ENCODE measurements at places on chromosomes 12 and 14. TPM values are rescaled to one million over a fixed set of nuclear protein-coding genes. Genes with fewer than 3 reads are reported as not detected.

Gene CCDC175
- total RNA-seq: 0.19 TPM

Gene CGRRF1
- total RNA-seq: 23.8 TPM

Gene KRT85
- total RNA-seq: not detected

- DNase-seq: no peak
Observed at GRCh38 chr14:76940021-76940760, 88.3 kb downstream of the IRF2BPL start.

DNA sequence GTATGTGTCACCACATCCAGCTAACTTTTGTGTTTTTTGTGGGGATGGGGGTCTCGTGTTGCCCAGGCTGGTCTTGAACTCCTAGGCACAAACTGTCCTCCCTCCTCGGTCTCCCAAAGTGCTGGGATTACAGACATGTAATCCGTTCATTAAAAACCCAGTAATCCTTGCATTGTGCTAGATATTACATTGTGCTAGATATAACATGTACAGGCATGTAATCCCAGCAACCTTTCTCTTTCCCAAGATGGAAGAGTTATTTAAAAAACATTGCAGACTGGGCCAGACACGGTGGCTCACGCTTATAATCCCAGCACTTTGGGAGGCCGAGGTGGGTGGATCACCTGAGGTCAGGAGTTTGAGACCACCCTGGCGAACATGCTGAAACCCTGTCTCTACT lies 19.7 kb downstream of the ELK3 start:
- DNase-seq: no peak

- no peak for DNase-seq
Observed at GRCh38 chr12:19018302-19018970, 111.1 kb upstream of the PLEKHA5 start.

All from neural crest cell (in vitro differentiated cells).